ENCODE measurements at places on chromosomes 6 and 20. TPM values are rescaled to one million over a fixed set of nuclear protein-coding genes. Genes with fewer than 3 reads are reported as not detected.

The SEL1L2 gene
- total RNA-seq = not detected

DNA sequence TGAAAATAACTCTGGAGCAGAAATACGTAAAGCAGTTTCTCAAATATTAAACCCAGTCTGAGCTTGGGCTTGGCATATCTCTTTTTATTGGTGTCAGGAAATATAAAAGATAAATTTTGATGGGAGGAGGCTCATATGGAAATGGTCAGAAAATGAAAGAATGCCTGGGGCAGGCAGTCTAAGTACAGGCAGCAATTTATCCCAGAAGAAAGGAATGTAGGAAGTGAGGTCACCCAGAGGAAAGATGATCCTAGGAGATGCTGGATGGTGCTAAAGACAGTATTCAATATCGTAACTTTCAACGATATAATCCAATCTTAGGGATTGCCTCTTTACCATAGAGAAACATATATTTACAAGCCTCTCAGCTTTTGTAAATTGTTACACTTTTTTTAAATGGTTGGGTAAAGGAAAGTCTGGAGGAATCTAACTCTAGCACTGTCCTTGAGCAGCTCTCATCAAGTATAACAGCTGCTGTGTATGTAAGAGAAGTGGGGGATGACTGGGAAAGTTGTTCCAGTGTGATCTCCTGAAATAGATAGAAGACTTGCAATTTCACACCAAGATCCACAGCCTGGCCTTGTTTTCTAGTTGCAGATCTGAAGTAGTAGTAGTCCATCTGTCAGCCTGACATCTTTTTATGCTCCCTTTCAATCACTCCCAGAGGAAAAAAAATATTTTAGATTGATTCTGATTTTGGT is 256.9 kb upstream of the SASH1 start:
- no peak for DNase-seq
- no peak overlapping the region for H3K4me3 ChIP-seq
- H3K4me1 ChIP-seq = no peaks in the 10 kb centered on the region
- H3K27ac ChIP-seq = no peak overlapping the region

The DEFB132 gene
- total RNA-seq = 0.29 TPM

DNA sequence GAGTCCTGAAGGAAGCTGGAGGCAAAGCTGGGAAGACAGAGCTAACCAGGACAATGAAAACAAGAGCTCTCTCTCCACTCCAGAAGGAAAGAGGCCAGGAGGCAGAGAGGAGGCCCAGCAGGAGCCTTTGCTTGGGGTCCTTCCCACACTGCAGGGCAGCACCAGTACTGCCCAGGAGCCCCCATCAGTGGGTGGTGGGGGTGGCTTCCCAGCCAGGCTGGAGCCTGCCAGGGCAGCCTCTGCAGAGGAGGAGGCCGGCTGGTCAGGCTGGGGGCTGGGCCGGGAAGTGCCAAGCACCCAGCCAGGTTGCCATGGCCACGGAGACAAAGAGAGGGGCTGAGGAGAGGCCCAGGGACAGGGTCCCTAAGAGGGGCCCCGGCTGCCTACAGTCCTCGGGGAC is 33.4 kb downstream of the PREX1 start:
- H3K4me3 ChIP-seq = no peak overlapping the region
- H3K36me3 ChIP-seq = no peaks in the 10 kb centered on the region
- H3K4me1 ChIP-seq = no peaks in the 10 kb centered on the region
- DNase-seq = no peak
